ENCODE measurements at places on chromosomes 1 and 21.

DNA sequence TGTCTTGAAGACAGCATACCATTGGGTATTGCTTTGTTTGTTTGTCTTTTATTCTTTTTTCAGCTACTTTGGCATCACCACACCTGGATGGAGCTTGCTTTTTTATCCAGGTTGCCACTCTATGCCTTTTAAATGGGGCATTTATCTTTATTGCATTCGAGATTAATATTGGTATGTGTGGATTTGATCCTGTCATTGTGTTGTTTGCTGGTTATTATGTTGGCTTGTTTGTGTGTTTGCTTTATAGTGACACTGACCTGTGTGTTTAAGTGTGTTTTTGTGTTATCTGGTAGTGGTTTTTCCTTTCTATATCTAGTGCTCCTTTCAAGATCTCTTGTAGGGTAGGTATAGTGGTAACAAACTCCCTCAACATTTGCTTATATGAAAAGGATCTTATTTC is 24.9 kb upstream of the KCNH1 start:
- no peak for DNase-seq

- no peak for DNase-seq
Observed at GRCh38 chr1:246824541-246824940, 100.3 kb downstream of the SCCPDH start.

DNA sequence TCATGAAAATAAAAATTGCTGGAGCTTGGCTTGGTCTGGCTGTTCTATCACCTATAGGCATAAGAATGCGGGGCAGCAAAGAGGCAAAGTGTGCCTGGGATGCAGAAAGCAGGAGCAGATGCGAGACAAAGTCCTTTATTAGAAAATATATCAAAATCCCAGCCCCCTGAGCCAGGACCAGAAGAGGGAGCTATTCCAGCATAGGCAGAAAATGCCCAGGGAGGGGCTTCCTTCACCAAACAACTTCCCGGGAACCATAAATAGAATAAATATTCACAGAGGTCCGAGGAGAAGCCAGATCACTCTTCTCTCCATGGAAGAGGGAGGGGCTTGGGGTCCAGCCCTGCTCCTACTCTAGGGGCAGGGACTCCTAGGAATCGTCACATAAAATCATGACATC is 5.0 kb downstream of the PPOX start:
- DNase-seq = no peak

- no peak for DNase-seq
Observed at GRCh38 chr1:27077968-27078367, 65.3 kb upstream of the TENT5B start.

GRCh38 chr1:54542962-54543539 is 5.0 kb upstream of the ACOT11 start:
- DNase-seq = no peak

- no peak for DNase-seq
Observed at GRCh38 chr21:41778930-41779600, 12.2 kb upstream of the RIPK4 start.

DNA sequence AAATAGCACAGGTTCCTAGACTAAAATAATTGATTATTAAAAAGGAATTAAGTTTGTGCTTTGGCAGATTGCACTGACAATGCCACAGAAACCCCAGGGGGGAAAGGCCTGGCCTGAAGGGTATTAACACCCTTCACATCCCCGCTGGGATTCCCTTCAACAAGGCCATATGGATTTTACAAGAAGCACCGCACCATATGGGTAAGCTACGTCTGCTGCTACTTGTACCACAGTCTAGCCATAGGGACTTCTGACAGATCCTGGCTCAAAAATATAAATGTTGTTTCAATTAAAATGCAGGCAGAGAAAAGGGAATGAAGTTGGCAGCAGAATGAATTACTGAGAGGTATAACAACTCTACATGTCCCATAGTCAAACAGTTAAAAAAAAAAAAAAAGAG is 101.0 kb downstream of the DENND1B start:
- DNase-seq = no peak

GRCh38 chr1:155062702-155063411 is 683 bp upstream of the EFNA4 start:
- no peak for DNase-seq

DNA sequence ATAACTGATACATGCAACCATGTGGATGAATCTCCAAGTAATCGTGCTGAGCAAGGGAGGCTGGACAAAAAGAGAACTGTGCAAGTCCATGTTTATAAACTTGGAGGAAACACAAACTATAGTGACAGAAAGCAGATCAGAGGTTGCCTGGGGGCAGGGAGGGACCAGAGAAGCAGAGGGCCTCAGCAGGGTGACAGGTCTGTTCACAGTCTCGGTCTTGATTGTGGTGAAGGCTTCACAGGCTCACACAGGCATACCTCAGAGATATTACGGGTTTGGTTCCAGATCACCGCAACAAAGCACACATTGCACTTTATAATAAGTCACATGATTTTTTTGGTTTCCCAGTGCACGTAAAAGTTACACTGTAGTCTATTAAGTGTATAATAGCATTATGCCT is 28.5 kb downstream of the ACOT7 start:
- DNase-seq = no peak

DNA sequence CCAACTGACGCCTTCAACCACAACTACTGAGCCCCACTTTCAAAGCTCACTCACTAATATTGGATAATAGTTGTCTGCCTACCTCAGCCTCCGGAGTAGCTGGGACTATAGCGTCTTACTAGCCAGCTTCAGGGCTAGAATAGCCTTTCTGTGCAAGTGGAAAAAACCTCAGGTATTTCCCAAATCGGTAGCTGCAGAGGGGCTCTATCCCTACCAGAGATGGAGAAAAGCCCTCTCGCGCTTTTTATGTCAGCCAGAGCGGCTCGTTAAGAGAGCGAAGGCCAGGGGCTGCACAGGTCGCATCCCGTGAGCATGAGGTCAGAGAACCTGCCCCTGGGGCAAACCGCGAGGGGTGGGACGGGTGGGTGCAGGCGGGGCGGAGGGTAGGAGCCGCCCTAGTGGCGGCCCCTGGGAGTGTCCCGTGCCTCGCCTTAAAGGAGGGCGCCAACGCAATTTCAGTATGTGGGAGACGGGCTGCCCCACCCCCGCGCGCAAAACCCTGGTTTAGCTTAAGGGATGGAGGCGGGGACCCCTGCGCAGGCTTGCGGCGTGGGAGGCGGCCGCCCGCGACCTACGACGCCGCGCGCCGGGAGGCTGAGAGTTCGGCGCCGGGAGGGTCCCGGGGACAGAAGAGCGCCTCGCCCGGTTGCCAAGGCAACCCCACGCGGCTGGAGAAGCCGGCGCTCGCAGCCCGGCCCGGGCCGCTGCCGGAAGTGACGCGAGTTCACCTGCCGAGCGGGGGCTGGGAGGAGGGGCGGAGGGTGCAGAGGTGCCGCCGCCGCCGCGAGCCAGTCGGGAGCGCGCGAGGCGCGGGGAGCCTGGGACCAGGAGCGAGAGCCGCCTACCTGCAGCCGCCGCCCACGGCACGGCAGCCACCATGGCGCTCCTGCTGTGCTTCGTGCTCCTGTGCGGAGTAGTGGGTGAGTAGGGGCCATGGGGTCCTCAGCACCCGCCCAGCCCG is at the start of gene CXADR:
Gene CXADR, plus strand, starts transcription at position 791 of the 961 bp plus-strand sequence. Its CDS starts 87 bp downstream, at position 878.
- DNase-seq = no peak

DNA sequence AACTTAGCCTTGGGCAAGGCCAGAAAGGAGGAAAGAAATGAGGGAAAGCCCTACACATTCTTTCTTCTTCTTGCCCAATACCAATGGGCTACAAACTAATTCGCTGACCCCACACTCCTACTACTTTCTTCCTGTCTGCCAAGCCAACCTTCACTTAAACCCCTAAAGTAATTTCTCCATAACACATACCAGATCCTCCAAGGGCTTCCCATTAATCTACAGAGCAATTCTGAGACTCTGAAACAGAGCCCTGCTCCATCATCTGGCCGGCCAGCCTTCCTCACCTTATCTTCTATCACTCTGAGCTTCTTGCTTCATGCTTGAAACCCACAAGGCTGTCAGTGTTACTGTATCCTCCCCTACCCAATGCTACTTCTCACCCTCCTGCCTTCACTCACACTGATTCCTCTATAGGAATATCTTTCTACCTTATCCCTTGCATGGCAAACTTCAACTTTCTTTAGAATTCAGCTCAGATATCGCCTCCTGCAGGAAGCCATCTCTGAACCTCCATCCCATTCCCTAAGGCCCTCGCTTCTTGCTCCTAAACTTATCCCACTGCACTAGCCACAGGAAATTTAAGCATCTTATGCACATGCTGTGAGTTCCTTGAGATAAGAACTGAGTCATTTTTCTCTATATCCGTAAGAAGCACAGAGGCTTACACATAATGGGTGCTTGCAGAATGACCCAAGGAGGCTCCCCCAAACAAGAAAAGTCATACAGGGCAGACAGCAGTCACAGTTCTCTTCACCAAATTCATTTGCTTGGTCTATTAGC is 81.9 kb downstream of the JAK1 start:
- DNase-seq = no peak

DNA sequence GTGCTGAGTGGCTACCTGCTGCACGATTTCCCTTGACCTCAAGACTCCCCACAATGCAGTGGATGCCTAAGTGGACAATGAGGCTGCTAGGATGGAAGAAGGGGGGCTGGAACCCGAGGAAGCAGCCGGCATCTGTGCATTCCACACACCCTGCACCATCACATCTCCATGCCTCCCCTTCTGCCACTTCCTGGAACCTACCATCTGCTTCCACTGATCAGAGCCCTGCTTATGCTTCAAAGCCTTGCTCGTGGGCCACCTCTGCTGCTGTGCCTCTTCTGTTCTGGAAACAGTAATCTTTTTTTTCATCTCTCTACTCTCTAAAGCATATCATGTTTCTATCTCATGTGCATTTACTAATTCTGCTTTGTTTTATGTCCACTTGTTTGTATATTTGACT is 66.2 kb upstream of the WDR26 start:
- DNase-seq = no peak

DNA sequence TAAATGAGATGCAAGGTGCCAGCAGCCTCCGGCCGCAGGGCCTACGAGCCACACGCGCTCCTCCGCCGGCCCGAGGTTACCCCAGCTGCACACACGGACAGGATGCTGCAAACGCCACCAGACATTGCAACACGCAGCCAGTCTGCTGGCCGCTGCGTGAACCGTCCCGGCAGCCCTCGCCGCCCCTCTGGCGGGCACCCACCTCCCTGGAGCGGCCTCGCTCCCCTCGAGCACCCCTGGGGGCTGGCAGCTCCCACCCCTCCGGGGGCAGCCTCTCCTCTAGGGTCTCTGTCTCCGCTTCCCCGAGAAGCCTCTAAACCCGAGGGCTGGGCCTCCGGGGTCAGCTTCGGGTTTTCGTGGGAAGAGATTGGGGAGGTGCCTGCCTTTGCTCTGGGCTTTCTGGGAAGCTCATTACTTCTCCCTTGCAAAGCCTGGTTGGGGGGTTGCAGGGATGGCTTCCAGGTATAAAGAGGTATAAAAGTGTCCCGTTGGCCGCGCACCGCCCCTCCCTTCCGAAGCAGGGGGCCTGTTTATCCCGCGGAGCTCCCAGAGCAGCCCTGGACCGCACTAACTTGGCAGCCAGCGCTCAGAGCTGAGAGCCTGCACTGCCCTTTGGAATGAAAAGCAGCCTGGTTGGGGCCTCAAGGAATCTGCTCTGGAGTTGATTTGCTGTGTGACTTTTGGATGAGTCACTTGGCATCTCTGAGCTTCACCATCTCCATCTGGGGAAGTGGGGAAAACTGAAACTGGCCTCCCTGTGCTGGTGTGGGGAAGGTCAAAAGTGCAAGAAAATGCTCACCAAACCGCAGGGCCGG is 21.8 kb downstream of the DHRS3 start:
- DNase-seq = peak; percentile 82

- DNase-seq = no peak
Observed at GRCh38 chr1:156421939-156422601, 53.1 kb downstream of the RHBG start.

DNA sequence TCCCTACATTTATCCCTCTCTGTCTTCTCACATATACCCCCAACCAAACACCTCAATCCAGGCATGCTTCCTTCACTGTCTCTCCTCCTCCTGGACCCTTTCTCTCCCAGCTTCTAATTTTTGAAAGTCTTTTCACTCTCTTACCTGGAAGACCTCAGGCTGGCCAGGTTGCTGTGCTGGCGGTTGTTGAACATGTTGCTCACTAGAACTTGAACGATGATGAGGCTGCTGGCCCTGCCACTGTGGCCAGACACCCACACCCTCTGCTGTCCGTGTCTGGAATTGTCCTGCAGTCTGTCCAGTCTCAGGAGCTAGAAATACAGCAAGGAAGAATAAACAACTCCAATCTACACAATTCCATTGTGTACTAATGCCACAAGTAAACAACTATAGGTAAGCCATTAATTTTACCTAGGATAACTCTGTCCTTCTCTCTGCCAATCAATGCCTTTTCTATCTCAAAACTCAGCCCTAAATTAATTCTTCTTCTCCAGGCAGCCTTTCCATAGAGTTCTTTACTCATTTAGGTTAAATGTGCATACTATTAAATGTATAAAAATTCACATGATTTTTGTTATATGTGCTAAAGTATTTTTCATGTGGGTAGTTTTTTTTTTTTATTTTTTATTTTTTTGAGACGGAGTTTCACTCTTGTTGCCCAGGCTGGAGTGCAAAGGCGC is 5.1 kb upstream of the CTSK start:
- DNase-seq = peak; percentile 55

DNA sequence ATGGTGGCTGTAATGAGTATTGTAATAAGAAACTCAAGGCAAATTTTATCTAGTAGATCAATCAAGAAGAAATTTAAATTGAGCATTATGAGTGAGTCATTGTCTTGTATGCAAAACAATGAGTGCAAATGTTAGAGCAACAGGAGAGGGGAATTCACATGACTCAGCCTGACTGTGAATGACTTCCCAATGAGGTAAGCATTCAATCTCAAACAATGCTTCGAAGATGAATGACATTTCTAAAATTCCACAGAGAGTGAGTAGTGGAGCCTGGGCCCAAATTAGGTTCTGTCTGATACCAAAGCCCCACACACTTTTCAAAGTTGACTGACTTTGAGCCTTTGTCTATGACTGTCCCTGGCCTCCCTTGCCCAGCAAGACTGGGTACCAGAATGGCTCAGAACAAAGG is 738.0 kb downstream of the PTPRU start:
- DNase-seq = peak; percentile 99

GRCh38 chr1:119132179-119132578 is 8.3 kb downstream of the WARS2 start:
- no peak for DNase-seq

GRCh38 chr1:94947437-94947836 is 20.5 kb upstream of the CNN3 start:
- no peak for DNase-seq

DNA sequence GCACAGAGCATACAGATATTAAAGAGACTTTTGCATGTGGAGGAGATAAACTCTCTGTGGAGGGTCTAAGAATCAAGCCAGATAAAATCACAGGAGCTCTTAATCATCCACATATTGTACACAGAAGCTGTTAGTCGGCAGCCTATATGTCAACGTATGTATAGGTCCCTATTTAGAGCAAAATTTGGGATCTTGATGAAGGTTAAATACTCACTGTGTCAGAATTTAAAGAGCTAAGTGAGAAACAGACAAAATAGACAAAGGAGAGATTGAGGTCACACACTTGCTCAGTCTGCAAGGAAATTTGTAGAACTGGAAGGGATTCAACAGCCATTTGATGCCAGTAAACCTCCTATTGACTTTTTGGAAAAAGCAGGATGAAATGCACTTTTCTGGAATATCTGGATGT is 4.1 kb upstream of the IRF2BP2 start:
- DNase-seq = no peak

All from kidney capillary endothelial cell (primary cell).